Stimulated activated CD8-positive, alpha-beta memory T cell treated with anti-CD3 and anti-CD28 coated beads, Interleukin-7, amount 100 ng/mL, for 4 hours (primary cell): ENCODE measurements at places on chromosomes 4 and X.

- no peak for DNase-seq
These were observed 664.8 kb downstream of the GRID2 start for GRCh38 chr4:92968556-92968955.

DNA sequence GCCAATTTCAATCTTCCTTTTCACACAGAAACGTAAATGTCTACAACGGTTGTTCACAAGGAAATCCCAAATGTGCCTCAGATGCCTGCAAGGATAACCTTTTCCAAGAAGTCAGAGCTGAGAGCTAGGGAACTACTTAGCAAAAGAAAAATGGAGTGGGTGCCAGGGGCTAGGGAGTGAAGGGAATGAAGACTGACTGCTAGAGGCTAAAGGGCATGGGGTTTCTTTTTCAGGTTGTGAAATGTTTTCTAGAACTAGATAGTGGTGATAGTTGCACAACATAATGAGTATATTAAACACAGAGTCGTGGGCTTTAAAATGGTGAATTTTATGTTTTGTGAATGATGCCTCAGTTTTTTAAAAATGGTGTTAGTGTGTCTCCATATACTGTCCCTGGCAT, 53.4 kb downstream of the CD99L2 start:
- DNase-seq: no peak

GRCh38 chr4:72205831-72206230, 174.0 kb downstream of the NPFFR2 start:
- no peak for DNase-seq

- DNase-seq: no peak
These were observed 5.2 kb downstream of the POU4F2 start for GRCh38 chr4:146643812-146644401.

DNA sequence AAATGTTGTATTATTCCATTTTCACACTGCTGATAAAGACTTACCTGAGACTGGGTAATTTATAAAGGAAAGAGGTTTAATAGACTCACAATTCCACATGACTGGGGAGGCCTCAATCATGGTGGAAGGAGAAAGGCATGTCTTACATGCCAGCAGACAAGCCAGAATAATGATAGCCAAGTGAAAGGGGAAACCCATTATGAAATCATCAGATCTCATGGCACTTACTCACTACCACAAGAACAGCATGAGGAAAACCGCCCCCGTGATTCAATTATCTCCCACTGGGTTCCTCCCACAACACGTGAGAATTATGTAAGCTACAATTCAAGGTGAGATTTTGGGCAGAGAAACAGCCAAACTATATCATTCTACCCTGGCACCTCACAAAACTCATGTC, 2535.1 kb downstream of the ARAP2 start:
- no peak for DNase-seq

DNA sequence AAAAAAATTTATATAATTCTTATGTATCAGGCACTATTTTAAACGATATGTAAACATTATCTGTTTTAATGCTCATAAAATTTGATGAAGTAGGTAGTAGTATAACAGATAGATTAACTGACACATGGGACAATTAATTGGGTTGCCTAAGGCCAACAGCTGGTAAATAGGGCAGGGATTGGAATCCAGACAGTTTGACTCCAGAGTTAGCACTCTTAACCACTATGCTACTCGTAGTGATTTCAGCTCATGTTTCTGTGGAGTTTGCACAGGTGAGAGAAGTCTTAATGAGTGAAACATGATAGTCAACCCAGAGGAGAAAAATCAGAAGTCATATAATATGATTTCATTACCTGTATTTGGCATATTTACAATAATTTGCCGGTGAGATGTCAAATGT, 126.0 kb upstream of the WDFY3 start:
- DNase-seq: no peak

DNA sequence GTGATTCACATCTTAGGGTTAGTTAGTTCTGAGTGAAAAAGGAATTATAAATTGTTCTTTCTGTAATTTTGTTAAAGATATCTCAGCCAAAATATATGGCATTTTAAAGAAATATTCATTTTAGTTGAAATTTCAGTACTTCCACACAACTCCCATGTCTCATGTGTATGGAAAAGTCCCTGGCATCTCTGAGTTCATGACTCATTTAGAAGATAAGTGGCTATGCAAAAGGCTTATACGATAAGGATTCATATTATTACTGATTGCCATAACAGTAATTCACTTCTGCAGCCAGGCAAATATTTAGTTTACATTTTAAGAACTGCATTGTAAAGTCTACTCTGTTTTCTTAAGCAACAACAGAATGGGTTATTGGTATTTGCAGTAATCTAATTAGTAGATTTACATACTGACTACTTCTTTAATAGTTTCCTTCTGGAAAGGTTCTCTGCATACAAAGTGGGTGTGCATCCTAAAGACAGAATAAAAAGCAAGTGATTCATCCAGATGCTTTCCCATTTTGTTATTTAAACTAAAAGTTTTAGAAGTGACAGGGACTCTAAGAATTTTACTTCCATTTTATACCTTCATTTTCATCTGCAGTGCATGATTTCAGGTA, 682.4 kb upstream of the PABPC4L start:
- no peak for DNase-seq

DNA sequence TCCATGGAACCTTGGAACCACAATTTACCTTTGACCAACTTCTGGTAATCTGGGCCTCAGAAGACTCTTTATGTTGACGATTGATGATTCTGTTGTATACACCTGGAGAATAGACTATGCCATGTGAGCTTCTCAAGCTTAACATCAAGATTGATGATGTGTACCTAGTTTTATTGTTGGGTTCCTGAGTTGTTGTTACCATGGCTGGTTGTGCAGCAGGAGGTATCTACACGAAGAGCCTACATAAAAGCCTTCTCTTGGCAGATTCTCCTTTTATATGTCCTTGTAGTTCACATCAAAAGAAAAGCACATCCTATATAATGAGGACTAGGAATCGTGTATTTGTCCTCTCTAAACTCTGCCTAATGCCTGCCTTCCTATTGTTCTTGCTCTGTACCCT, 272.0 kb downstream of the DTHD1 start:
- DNase-seq: no peak

DNA sequence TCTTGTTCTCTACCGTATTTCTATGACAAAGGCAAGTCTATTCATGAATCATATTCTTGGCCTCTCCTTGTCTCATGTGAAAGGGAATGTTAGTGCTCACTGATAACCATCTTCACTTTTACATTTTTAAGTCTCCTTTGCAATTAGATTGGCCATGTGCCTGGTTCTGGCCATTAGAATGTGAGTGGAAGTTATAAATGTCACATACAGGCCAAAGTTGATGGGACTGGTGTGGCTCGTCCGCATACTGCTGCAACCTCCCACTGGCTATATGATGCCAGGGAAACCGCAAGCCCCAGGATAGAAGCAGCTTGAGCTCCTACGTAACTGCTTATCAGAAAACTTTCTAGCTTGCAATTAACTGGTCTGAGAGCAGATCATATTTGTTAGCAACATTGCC, 86.1 kb downstream of the MAGEC1 start:
- DNase-seq: no peak

GRCh38 chrX:18613930-18614639, 57.8 kb downstream of the RS1 start:
- no peak for DNase-seq

DNA sequence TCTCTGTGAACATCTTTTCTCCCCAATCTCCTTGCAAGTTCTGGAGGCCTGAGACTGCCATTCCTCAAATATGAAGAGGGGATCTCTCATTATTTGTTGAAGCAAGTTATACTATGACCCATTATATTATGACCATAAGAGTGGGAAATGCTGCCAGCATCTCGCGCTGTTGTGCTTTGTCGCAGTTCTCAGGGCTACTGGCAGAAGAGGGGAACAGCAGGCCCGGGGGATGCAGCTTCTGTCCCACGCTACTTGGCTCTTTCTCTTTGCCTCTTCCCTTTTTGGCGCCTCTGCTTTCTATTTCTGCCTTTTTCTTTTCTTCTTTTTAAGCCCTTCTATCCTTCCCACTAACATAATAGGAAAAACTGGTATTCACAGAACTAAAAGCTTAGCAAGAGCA, 64.2 kb downstream of the GEMIN8 start:
- DNase-seq: no peak
